ENCODE measurements at places on chromosomes 3 and 15.

- DNase-seq: no peak
Measured at GRCh38 chr15:79132770-79133169, 42.2 kb upstream of the RASGRF1 start.

DNA sequence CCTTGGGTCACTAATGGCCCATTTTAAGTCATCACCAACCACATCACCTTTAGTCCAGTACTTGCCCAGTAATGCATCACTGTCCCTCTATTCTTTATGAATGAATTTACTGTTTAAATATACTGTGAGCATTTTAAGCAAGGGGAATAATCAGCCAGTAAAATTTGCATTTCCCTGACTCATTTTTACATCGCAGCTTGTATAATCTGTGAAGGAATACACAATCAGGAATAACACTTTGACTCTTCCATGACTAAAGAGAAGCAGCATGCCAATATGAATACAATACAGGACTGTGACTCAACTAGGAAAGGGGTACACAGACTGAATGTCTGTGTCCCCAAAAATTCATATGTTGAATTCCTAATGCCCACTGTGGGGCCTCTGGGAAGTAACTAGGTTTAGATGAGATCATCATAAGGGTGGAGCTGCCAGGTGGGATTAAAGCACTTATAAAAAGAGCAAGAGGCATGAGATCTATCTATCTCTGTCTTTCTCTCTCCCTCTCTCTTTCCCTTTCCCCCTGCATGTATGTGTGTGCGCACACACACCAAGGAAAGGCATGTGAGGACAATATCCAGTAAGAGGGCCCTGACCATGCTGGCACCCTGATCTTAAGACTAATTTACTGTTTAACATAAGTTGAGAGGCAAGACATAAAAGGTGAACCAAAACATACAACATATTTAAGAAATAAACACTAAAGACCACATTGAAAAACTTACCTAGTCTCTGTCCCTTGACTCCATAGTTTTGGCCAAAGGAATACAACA is 12.1 kb downstream of the B4GALT4 start:
- no peak for DNase-seq

GRCh38 chr15:83278191-83278590 is 6.3 kb downstream of the BNC1 start:
- DNase-seq: no peak

GRCh38 chr15:89630974-89631901 is 24.0 kb downstream of the KIF7 start:
- no peak for DNase-seq

- no peak for DNase-seq
Measured at GRCh38 chr15:48592221-48592731, 53.2 kb downstream of the FBN1 start.

GRCh38 chr15:84398763-84399701 is 163.5 kb downstream of the GOLGA6L4 start:
- no peak for DNase-seq

DNA sequence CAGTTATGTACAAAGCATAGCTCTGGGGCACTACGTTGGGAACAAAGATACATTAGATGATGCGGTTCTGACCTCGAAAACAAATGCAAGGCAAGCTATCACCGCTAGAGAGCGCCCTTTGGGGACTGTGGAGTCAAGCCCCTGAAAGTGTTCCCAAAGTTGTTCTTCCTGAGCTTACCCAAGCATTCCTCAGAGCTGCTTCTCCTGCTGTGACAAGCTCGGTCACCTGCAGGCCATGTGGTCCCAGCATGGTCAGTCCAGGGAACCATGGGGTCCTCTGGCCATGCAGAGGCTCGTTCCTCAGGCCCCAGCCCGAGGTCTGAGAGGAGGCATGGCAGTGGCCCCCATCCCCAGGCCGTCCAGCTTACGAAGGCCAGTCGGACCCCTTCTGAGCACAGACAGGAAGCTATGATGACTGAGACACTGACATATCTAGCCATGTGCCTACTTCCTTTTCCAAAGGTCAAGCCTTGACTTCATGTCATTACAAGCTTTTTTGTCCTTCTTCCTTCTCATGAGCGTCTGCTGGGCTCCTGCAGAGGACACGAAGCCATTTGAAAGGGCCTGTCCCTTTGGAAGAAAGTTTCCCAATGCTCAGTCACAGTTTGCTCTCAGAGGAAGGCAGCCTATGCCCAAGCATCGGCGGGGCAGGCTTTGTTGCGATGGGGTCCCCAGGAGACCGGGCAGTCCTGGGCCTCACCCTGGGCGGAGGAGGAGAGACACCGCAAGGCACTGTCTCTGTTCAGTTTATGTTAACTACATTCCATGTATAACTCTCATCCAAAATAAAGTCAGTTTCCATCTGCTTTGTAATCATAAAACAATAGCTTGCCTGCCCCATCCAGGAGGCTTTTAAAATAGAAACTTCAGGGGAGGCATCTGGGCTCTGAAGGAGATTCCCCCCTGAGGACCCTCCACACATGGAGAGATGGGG is 79.3 kb downstream of the ATP10A start:
- DNase-seq: peak; percentile 20

DNA sequence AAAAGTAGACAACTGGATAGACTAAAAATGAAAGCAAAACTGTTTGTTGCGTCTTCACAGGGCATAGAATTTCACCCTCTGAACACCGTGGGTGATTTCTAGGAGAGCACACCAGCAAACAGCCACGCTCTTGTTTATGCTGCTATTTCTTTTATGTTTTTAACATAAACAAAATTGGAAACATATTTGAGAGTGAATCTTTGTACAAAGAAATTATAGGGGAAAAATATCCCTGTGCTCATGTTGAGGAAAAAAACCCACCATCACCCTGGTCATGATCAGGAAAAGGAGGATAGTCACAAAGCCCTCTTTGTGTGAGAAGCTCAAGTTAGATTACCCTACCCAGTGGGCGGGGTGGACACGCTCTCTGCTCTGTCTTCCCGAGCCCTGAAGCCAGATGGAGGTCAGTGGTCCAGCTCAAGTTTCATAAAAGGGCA is 313.3 kb downstream of the SATB1 start:
- DNase-seq: no peak

DNA sequence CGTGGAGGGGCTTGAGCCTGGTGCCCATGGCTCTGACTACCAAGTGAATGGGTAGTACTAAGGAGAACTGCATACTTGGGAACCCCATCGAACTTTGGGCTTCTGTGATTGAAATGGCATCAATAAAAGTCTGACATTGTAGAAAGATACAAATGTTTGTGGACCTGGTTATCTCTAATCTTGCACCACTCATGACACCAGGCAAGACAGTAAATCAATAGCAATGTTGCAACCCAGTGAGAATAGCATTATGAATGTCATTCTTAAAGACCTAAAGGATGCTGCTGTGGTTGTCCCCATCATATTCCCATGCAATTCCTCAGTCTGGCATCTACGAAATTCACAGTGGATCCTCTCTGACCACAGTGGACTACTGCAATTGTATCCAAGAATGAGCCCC is 233.6 kb upstream of the LYSMD4 start:
- DNase-seq: no peak

GRCh38 chr15:101100593-101101442 is 151.0 kb downstream of the CHSY1 start:
- no peak for DNase-seq

- DNase-seq: no peak
Measured at GRCh38 chr3:165111401-165111800, 33.1 kb upstream of the SI start.

GRCh38 chr3:148991219-148992026 is at the start of gene GYG1:
TSS of gene GYG1 (plus strand) at chr3:148991540. CDS start at chr3:148991641, 101 bp downstream.
- DNase-seq: peak; percentile 61

- no peak for DNase-seq
Measured at GRCh38 chr3:30292192-30292893, 314.1 kb upstream of the TGFBR2 start.

DNA sequence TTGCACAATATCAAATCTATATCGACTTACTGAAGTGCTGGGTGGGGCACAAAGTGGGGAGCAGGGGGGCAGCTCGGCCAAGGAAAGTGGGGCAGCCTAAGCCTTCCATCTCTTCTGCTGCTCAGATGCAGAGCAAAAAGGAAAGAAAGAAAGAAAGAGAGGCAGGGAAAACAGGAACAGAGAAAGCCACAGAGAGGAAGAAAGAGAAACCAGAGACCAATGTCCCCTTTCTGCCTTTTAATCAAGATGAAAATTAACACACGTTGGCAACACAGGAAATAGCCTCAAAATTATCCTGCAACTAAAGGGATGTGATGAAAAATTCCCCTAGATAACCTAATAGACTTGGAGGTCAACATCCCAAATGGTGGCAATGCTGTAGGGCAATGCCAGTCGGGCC is 72.2 kb upstream of the RAD18 start:
- no peak for DNase-seq

GRCh38 chr3:122024800-122025199 is 2.8 kb upstream of the ILDR1 start:
- DNase-seq: no peak

DNA sequence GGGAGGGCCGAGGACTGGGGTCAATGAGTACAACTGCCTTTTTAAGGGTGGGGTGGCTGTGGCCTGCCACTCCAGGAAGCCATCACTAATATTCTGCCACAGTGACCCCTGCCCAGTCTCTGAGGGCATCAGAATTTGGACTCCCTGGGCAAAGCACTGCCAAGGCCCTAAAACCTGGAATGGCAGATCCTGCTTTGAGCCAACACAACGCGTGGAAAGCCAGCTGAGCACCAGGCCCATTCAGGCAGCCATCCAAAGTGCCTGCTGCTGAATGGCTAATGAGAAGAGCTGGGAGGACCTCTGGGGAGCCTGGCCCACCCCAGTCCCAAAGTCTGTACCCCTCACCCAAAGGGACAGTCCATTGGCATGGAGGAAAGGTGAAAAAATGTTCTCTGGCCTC is 5.0 kb downstream of the TWF2 start:
- DNase-seq: no peak

Data from activated CD8-positive, alpha-beta memory T cell treated with anti-CD3 and anti-CD28 coated beads for 1 hour (primary cell).